ENCODE measurements at places on chromosomes 12 and 14.

DNA sequence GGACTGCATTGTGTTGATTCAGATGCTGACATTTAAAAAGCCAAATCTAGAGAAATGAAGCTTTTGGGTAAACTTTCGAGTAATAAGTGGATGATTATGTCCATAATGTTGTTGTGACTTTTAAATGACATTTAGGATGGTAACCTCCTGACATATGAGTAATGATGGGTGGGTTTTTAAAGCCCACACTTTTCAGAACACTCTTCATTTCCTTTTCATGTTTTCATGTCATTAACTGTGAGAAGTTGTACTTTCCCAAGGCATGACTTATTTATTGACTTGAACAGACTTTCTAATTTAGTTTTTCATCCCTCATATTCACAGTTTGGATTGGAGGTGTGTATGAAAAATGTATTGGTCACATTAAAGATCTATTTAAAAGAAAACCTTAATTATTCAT, 35.5 kb downstream of the RGS6 start:
- DNase-seq: no peak

- DNase-seq: no peak
These were observed 185.8 kb downstream of the DUSP6 start for GRCh38 chr12:89166525-89166934.

DNA sequence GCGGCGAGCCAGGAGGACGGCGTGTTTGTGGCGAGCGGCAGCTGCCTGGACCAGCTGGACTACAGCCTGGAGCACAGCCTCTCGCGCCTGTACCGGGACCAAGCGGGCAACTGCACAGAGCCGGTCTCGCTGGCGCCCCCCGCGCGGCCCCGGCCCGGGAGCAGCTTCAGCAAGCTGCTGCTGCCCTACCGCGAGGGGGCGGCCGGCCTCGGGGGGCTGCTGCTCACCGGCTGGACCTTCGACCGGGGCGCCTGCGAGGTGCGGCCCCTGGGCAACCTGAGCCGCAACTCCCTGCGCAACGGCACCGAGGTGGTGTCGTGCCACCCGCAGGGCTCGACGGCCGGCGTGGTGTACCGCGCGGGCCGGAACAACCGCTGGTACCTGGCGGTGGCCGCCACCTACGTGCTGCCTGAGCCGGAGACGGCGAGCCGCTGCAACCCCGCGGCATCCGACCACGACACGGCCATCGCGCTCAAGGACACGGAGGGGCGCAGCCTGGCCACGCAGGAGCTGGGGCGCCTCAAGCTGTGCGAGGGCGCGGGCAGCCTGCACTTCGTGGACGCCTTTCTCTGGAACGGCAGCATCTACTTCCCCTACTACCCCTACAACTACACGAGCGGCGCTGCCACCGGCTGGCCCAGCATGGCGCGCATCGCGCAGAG, 873 bp downstream of the PLXNC1 start:
- DNase-seq: peak; percentile 13

DNA sequence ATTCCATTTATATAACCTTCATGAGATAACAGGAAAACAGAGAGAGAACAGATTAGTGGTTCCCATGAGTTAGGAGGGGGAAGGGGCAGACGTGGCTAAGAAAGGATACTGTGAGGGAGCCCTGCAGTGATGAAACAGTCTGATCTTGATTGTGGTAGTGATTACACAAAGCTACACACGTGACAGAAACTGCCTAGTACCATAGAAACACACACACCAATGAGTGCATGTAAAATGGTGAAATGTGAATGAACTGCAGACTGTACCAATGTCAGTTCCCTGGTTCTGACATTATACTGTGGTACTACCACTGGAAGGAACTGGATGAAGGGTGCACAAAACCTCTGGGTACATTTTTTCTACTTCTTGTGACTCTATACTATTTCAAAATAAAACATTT, 36.9 kb downstream of the NRDE2 start:
- DNase-seq: no peak

DNA sequence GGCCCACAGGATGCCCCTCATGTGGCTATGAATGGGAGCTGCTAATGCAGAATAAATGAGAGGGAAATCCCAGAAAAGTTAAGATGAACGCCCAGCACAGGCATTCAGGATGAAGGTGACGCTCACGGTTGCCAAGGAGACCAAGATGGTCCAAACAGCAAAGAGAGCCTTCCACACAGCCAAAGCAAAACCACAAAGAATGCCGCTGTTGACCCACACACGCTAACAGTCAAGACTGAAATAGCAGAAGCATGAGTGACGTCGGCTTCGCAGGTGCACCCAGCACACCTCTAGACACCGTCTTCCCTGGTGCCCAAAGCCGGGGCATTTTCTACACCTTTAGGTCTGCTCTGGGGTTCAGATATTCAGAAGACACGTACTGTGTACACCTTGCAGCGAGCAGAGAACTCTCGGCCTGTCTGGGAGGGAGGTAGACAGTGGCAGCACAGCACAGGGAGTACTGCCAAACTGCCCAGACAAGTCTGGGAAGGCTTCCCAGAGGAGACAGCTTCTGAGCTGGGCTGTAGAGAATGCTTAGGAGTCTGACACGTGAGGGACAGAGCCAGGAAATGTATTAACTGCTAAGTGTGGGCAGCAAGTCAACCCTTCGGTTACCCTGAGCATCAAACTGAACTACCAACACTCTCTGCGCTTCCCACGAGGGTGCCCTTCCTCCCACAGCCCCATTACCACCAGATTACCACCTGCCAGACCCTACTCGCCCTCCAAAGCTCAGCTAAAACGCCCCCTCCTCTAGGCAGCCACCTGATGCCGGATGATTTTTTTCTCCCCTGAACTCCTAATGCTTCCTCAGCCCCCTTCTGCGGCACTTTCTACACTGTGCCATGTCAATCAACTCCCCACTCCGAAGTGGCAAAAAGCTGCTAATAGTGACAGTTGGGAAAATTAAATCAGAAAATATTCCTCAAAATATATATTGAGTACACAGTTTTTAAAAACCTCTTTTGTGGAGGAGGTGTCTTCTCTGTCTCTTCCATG, 50.1 kb downstream of the CCDC88C start:
- DNase-seq: no peak

DNA sequence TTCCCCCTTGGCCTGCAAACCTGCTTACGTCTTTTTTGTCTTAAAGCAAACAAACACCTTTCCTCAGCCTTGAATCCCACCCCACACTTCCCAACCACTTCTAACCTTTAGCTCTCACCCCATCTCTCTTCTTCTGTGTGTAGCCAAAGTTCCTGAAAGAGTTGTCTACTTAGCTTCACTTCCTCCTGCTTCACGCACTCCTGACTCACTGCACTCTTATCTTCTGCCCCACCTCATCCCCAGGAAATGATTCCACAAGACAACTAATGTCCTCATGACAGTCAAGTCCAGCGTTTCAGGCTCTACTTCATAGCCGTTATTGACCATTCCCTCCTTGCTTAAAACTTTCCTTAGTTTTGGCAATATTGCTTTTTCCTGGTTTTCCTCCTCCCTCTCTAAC, 22.4 kb downstream of the EIF2B2 start:
- no peak for DNase-seq

DNA sequence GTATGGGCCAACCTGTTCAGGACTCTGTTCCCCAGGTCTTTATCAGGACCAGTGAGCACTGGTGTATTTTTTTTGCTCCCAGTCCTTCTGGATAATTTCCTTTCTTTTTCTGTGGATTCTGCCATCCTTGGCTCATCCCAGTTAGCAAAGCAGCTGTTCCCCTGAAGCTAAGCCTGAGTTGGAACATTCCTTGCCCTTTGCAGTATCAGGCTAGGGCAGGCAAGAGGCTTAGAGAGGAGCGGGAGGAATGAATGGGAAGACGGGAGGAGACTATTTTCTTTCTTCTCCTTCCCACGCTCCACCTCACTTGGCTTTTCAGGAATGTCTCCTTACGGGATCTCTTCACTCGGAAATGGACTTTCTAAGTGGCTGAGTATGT, 29.2 kb downstream of the ERG28 start:
- DNase-seq: no peak

GRCh38 chr14:24337824-24338175, 2.0 kb downstream of the RIPK3 start:
- no peak for DNase-seq

DNA sequence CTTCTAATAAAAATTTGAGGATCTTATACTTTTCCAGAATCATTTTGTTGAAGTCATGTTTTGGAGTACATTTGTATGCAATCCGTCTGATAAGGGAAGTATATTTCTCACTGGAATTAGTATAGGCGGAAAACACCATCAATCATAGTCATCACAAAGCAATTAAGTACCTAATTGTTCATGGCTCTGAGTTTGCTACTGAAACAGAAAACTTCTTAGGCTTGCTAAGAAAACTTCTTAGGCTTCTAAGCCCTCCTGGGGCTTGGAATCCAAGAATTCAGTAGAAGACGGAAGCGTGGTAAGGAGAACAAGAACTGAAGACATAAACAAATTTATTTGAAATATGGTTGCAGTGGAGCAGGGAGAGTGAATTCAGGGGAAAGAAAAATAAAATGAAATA, 636.3 kb downstream of the DIO2 start:
- DNase-seq: no peak

DNA sequence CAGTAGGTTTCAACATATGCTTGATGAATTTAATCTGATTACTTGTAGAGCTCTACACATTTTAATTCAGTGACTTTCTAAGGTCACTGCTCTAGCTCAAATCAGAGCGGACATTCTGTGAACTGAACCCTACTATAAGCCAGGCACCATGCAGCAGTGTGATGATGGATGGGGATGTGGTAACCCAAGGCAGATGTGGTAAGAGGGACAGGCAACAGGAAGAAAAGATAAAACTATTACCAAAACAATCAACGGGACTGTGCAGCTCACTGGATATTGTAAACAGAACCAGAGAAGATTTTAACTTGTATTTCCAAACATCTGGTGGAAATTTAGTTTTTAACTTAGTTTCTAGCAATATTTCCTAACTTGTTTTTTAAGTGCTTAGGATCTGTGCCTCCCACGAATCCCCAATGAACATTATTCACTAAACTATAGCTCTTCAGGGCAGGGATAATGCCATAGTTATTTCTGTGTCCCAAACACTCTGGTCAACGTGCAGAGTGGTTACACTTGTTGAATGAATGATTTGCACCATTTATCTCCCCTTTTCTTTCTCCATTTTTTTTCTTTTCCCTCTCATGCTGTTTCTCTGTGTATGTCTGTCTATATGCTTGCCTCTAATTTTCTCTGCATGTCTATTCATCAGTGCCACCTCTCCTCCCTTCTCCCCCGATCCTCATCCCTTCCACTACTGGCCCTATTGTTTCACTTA, 3.0 kb downstream of the ERO1A start:
- DNase-seq: no peak

- no peak for DNase-seq
These were observed 148.6 kb downstream of the BMP4 start for GRCh38 chr14:53808042-53808441.

DNA sequence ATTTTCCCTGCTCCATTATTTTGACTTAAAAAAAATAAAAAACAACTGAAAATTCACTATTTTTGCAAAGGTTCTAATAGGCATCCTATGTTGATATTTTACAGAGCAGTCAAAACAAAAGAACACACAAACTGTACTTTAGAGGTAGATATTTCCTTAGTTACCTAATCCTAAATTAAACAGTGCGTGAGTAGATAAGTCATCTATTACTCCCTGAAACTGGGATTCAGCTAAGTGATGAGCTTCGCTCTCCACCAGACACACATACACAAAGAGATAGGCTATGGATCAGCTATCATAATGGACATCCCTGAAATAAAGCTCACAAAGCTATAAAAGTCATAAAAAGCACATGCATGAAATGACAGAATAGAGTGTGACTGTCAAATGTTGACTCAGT, 398.7 kb downstream of the SOX5 start:
- no peak for DNase-seq

DNA sequence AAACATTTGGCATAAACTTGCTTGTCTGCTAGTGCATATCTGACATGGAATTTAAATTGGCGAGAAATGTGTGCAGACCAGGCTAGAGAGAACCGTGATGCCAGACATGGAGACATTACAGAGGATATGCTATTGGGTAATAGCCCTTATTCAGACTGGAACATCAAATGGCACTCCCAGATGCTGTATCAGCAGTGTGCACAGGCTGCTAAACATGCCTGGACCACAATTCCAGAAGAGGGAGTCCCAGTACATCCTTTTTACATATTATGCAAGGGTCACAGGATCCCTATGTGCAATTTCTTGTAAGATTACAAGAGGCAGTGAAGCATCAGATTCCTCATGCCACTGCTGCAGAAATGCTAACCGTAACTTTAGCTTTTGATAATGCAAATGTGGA, 354.5 kb upstream of the FOXG1 start:
- no peak for DNase-seq
